Thoracic aorta (tissue), 2 donors: ENCODE measurements at places on chromosomes 6 and 20.
A peak's percentile ranks its signal among the peaks of the same experiment; 100 is the strongest.

DNA sequence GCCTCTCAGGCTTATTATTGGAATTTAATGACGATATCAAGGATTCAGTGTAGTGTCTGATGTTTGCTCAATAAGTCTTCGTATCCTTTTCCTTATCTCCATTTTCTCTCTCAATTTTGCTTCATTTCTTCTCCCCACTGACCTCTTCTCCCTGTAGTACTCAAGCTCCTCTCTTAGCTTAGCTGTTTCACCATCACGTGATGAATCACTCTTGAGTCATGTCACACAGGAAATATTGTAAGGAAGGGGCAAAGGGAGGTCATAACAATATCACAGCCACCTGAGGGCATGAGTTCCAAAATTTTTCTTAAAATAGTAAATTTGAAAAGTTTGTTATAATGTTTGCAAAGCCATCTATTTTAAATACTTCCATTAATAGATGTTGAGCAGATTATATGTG lies 392.2 kb upstream of the MARCKS start:
- H3K4me1 ChIP-seq, result no peaks in the 10 kb centered on the region
- no peak overlapping the region for H3K27ac ChIP-seq
- peak; percentile 14 for DNase-seq
- H3K4me3 ChIP-seq, result no peak overlapping the region
- no peaks in the 10 kb centered on the region for H3K36me3 ChIP-seq
- no peaks in the 10 kb centered on the region for H3K27me3 ChIP-seq

DNA sequence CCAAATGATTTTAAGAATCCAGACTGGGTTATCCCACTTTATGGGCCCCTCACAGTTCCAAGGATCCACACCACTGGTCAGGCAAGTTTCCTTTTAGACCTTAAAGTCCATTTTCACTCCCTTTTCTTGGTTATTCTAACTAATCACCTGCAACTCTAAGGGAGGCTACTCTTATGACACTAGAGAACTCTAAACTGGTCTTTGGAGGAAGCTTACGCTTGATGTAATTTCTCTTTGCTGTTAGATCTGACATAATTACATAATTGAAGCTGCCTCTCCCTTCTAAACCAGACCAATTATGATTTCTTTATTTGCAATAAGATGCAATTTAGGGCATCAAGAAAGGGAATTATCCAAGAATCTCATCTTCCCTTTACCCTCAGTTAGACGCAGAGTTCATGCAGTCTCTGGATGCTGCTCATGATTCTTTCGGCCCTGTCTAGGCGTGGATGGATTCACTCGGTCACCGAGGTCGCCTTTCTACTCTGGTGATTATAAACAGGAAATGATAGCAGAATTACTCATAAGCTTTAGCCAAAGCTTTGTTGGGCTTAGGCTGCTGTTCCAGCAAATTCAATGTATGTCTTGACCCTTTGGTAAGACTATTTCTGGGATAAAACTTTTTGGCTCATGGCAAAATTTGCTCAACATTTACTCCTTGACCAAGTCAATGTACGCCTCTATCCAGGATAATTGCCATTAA lies 166.4 kb upstream of the PRND start:
- no peaks in the 10 kb centered on the region for H3K4me1 ChIP-seq
- H3K27me3 ChIP-seq, result no peaks in the 10 kb centered on the region
- H3K4me3 ChIP-seq, result no peak overlapping the region
- H3K36me3 ChIP-seq, result no peaks in the 10 kb centered on the region

GRCh38 chr20:59299945-59300332 lies 472 bp upstream of the EDN3 start:
- H3K27ac ChIP-seq, result no peak overlapping the region
- no peaks in the 10 kb centered on the region for H3K4me1 ChIP-seq
- H3K36me3 ChIP-seq, result no peaks in the 10 kb centered on the region
- H3K4me3 ChIP-seq, result no peak overlapping the region
- DNase-seq, result no peak

GRCh38 chr6:157107915-157108651 lies 215.2 kb downstream of the TMEM242 start:
- peaks cover 5% of the 10 kb centered on the region for H3K4me1 ChIP-seq
- no peak overlapping the region for H3K27ac ChIP-seq
- no peak overlapping the region for H3K4me3 ChIP-seq
- H3K36me3 ChIP-seq, result no peaks in the 10 kb centered on the region
- no peak for DNase-seq

- H3K36me3 ChIP-seq, result no peaks in the 10 kb centered on the region
- no peak for DNase-seq
- H3K4me1 ChIP-seq, result peaks cover 8% of the 10 kb centered on the region
- H3K27me3 ChIP-seq, result no peaks in the 10 kb centered on the region
- H3K27ac ChIP-seq, result no peak overlapping the region
Measured at GRCh38 chr20:32354592-32355416, 3.3 kb upstream of the ASXL1 start.

- H3K4me3 ChIP-seq, result no peak overlapping the region
- no peaks in the 10 kb centered on the region for H3K27me3 ChIP-seq
- H3K27ac ChIP-seq, result no peak overlapping the region
- H3K36me3 ChIP-seq, result no peaks in the 10 kb centered on the region
- H3K4me1 ChIP-seq, result no peaks in the 10 kb centered on the region
Measured at GRCh38 chr20:14413835-14414234, 76.4 kb upstream of the FLRT3 start.

DNA sequence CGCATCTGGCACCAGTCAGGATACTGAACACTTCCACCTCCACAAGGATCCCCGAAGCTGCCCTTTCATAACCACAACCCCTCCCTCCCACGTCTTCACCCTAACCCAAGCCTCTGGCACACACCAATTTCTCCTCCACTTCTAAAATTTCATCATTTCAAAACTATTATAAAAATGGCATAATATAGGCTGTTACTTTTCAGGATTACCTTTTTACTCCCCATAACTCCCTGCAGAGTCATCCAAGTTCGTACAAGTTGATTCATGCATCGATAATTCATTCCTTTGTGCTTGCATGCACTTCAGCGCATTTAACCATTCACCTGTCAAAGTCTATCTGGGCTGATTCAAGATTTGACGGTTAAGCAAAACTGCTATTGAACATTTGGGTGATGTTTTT lies 30.6 kb upstream of the LY86 start:
- H3K27ac ChIP-seq, result no peak overlapping the region
- H3K36me3 ChIP-seq, result no peaks in the 10 kb centered on the region
- no peak overlapping the region for H3K4me3 ChIP-seq

DNA sequence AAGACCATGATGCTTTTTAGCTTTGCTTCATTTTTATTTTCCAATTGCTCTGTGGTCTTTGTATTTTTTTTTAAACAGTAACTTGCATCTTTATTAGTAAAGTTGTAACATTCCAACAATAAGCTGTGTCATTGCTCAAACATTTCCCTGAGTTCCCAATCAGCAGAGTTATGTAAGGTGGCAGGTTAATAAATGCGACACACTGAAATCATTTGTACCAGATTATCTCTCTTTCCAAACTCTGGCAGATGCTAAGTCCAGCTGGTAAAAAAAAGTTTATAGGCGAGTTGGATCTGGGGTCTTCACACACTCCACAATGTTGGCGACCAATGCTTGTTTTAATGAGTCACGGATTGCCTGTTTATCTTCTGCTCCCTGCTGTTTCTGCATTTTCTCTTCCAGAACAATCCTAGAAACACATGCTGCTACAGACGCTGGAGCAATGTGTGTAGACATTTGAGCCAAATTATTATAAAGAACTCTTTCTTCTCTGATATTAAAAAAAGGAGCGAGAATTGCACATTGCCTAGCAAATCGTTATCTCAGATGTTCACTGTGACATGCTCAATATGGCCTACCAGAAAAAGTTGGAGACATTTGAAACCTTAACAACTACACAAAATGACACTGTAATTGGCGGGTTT lies 113.6 kb upstream of the IFNGR1 start:
- H3K27me3 ChIP-seq, result no peaks in the 10 kb centered on the region
- H3K4me3 ChIP-seq, result no peak overlapping the region
- DNase-seq, result no peak
- no peaks in the 10 kb centered on the region for H3K4me1 ChIP-seq
- no peaks in the 10 kb centered on the region for H3K36me3 ChIP-seq

- no peak overlapping the region for H3K27ac ChIP-seq
- DNase-seq, result no peak
- no peaks in the 10 kb centered on the region for H3K4me1 ChIP-seq
- H3K36me3 ChIP-seq, result no peaks in the 10 kb centered on the region
- H3K4me3 ChIP-seq, result no peak overlapping the region
Measured at GRCh38 chr20:32966382-32966781, 37.9 kb downstream of the SUN5 start.

DNA sequence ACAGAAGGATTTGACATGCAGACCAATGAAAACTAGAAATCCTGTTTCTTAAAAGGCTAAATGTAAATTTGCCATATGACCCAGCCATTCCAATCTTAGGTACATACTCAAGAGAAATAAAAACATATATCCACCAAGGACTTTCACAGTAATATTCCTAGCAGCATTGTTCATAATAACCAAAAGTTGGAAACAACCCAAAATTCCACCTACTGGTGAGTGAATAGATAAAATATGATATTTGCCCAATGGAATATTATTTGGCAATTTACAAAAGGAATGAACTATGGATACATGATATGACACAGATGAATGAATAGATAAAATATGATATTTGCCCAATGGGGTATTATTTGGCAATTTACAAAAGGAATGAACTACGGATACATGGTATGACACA lies 22.7 kb downstream of the MTCL3 start:
- H3K36me3 ChIP-seq, result no peaks in the 10 kb centered on the region
- H3K4me3 ChIP-seq, result no peak overlapping the region
- H3K27me3 ChIP-seq, result no peaks in the 10 kb centered on the region
- no peaks in the 10 kb centered on the region for H3K4me1 ChIP-seq
- H3K27ac ChIP-seq, result no peak overlapping the region

- H3K4me3 ChIP-seq, result no peak overlapping the region
- no peaks in the 10 kb centered on the region for H3K4me1 ChIP-seq
- H3K36me3 ChIP-seq, result no peaks in the 10 kb centered on the region
- no peak overlapping the region for H3K27ac ChIP-seq
- H3K27me3 ChIP-seq, result no peaks in the 10 kb centered on the region
Measured at GRCh38 chr6:62075869-62076268, 210.2 kb downstream of the KHDRBS2 start.

DNA sequence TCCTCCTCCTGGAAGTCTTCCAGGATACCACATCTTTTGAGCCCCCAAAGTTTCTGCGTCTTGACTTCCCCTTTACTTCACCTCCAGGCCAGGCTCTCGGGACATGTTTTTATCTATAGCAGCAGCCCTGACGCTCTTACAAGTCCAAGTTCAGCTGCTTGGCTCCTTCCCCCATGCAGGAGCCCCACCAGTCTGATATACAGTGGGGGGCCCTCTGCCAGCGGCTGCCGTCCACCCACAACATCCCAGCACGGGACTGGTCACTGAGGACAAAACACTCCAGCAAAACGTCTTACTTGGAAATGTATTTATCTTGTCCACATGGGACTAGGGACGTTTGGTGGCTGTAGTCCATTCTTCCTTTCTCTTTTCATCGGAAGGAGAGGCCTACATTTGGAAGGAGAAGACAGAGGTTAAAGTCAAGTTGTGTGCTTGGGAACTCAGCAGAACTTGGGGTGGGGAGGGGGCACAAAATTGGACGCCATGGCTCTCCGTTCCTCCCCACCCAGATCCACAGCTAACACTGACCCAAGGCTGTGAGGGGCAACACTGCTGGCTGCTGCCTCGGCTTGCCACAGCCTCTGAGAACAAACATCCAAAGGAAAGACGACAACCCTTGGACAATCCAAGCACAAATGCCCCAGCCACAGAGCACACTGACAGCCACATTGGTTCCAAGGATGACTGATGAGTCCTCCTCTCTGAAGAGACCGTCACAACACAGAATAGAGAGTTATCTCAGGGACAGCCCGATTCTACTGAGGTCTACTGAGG lies 79.2 kb downstream of the PRND start:
- no peak for DNase-seq
- no peaks in the 10 kb centered on the region for H3K4me1 ChIP-seq
- no peak overlapping the region for H3K4me3 ChIP-seq
- peaks cover 15% of the 10 kb centered on the region for H3K36me3 ChIP-seq
- no peak overlapping the region for H3K27ac ChIP-seq

GRCh38 chr20:59778615-59779200 lies 154.7 kb downstream of the SYCP2 start:
- no peak overlapping the region for H3K27ac ChIP-seq
- H3K27me3 ChIP-seq, result no peaks in the 10 kb centered on the region
- no peak overlapping the region for H3K4me3 ChIP-seq
- no peak for DNase-seq
- H3K36me3 ChIP-seq, result no peaks in the 10 kb centered on the region

DNA sequence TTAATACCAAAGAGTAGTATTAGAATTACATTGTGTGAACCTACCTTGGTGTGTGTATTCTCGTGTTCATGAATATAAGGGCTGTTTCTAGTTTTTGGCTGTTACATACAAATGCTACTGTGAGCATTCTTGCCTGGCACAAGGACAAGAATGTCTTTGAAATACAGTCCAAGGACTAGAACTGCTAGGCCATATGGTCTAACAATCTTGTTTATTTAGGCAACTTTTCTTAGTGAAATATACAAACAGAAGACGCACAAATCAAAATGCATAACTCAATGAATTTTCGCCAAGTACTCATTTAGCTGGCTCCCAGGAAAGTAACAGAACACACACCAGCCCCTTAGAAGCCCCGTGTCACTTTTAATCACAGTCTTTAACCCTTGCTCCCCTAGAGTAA lies 28.5 kb downstream of the KDM1B start:
- no peaks in the 10 kb centered on the region for H3K36me3 ChIP-seq
- DNase-seq, result no peak
- no peak overlapping the region for H3K27ac ChIP-seq
- H3K4me3 ChIP-seq, result no peak overlapping the region

- H3K27me3 ChIP-seq, result no peaks in the 10 kb centered on the region
- no peak for DNase-seq
- H3K4me3 ChIP-seq, result no peak overlapping the region
- no peak overlapping the region for H3K27ac ChIP-seq
- H3K36me3 ChIP-seq, result no peaks in the 10 kb centered on the region
Measured at GRCh38 chr20:17747431-17747846, 47.7 kb downstream of the BANF2 start.

DNA sequence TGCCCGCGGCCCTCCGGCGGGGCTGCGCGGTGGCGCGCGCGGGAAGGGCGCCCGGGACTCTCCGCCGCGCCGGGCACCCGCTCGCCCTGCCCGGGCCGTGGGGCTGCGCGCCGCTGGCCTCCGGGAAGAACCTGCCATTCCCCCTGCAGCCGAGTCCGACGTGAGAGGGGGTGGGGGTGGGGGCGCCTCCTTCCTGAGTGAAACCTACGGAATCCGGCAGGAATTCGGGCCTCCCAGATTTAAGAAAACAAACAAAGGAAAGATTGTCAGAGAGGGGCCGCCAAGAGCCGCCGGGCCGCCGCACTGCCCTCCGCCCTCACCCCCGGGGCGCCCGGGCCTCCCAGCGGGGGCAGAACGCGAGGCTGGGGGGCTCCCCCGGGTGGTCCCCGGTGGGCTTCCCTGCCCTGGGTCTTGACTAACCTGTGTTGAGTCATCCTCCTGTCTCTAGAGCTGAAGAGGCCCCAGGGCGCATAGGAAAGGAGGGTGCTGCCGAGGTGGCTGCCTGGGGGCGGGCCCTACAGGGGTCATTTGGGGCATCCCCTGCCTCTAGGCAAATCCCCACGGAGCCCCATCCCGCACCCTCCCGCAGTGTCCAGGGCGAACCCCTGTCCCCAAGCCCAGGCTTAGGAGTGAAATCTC lies 42.2 kb upstream of the FOXP4 start:
- peak overlapping the region; percentile 77 for H3K4me3 ChIP-seq
- no peaks in the 10 kb centered on the region for H3K27me3 ChIP-seq
- peaks cover 25% of the 10 kb centered on the region for H3K4me1 ChIP-seq
- no peak for DNase-seq
- H3K36me3 ChIP-seq, result no peaks in the 10 kb centered on the region
- peak overlapping the region; percentile 81 for H3K27ac ChIP-seq
